ENCODE measurements at places on chromosomes 13 and 19.
A peak's percentile ranks its signal among the peaks of the same experiment; 100 is the strongest.

GRCh38 chr13:44271031-44271455 lies 102.6 kb upstream of the SERP2 start:
- no peak for DNase-seq

GRCh38 chr13:50460358-50460757 lies 383.1 kb downstream of the DLEU7 start:
- no peak for DNase-seq

GRCh38 chr19:40453151-40453735 lies 9.1 kb upstream of the SERTAD3 start:
- DNase-seq = no peak

- DNase-seq = no peak
Observed at GRCh38 chr19:2351591-2351990, 8.5 kb upstream of the TMPRSS9 start.

GRCh38 chr13:82088781-82089180 lies 1747.9 kb upstream of the SPRY2 start:
- DNase-seq = no peak

DNA sequence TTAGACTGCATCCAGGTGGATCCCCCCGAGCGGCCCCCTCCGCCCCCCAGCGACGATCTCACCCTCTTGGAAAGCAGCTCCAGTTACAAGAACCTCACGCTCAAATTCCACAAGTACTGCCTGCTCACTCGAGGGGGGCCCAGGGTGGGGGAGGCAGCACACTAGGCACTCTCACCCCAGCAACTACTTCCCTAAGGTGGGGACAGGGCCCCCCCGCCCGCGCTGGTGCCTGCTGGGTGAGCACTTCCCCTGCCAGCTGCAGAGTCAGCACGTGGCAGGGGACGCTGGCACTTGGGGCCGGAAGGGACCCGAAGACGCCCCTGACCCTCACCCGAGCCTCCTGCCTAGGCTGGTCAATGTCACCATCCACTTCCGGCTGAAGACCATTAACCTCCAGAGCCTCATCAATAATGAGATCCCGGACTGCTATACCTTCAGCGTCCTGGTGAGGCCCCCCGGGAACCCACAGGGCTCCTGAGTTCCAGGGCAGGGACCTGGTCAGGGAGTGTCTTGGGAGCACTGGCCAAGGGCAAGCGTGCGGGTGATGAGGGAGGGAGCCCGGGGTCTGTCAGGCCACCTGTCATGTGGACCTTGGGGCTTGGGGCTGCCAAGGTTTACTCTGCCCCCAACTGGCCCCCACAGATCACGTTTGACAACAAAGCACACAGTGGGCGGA lies 5.2 kb downstream of the MCOLN1 start:
- DNase-seq = no peak

GRCh38 chr19:57212109-57212508 lies 18.7 kb upstream of the AURKC start:
- DNase-seq = no peak

DNA sequence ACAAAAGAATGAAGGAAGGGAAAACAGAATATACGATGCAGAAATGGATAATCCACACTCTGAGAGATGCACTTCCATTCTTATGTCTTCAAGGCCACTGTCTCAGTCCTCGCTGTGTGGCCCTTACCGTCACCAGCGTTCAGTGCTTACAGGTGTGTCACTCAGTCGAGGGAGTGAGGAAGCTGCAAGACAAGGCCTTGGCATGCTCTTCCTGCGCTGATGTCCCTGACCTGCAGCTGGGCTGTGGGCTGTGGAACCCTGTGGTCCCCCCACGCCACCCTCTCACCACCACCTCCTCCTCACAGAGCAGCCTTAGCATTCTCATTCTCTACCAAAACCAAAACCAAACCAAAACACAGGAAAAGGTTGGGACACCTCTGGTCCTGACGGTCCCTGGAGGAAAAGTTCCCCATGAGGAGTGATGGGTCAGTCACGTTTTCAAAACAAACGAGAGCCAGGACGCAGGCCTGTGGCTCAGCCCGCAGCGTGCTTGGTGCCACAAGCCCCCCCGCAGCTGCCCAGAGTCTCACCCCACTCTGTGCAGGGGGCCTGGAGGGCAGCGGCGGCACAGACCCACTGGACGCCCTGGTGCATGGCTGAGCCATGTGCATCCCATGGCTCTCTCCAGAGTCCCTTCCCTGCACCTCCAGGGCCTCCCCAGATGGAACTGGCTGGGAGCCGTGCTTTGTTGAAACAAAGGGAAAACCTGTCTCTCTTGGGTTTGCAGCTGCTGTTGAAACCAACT lies 48.2 kb upstream of the GPR183 start:
- no peak for DNase-seq

DNA sequence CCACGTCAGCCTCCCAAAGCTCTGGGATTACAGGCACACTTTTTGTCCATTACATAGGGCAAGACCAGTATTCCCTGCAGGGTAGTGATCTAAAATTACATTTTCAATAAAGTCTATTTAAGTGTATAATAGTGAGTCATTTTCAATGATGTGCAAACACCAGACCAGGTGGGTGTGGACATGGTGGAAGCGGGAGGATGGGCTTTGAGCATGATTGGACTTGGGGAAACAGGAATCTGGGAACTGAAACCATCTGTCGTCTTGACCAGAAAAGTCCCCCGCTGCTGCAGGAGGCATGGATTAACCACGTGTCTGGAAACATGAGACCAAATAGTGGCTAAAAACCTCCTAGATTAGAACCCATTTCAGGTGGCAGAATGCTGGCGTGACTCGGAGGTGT lies 4.9 kb downstream of the FXYD3 start:
- no peak for DNase-seq

- no peak for DNase-seq
Observed at GRCh38 chr13:35714121-35714520, 237.6 kb upstream of the MAB21L1 start.

GRCh38 chr13:87128036-87128435 lies 543.1 kb upstream of the SLITRK5 start:
- DNase-seq = no peak

DNA sequence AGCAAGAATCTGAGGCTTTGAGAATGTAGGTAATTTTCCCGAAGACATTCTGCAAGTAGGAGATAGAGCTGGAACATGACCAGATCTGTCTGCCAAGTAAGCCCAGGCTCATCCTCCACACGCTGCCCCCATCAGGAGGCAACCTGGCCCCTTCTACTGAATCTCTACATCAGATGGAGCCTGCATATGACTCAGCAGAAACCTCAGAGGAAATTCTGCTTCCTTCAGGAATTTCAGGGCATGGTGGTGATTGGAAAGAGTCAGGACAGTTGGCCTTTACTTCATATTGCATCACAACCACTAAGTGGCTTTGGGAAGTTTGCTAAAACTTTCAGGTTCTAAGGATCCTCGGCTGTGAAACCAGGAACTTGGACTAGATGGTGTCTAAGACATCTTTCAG lies 85.2 kb downstream of the LRRC63 start:
- DNase-seq = no peak

- peak; percentile 72 for DNase-seq
Observed at GRCh38 chr19:45526143-45526542, 18.9 kb downstream of the VASP start.

GRCh38 chr13:50889317-50889716 lies 20.3 kb upstream of the RNASEH2B start:
- no peak for DNase-seq

- DNase-seq = peak; percentile 73
Observed at GRCh38 chr19:10290876-10291553, 1.3 kb downstream of the ICAM5 start.

DNA sequence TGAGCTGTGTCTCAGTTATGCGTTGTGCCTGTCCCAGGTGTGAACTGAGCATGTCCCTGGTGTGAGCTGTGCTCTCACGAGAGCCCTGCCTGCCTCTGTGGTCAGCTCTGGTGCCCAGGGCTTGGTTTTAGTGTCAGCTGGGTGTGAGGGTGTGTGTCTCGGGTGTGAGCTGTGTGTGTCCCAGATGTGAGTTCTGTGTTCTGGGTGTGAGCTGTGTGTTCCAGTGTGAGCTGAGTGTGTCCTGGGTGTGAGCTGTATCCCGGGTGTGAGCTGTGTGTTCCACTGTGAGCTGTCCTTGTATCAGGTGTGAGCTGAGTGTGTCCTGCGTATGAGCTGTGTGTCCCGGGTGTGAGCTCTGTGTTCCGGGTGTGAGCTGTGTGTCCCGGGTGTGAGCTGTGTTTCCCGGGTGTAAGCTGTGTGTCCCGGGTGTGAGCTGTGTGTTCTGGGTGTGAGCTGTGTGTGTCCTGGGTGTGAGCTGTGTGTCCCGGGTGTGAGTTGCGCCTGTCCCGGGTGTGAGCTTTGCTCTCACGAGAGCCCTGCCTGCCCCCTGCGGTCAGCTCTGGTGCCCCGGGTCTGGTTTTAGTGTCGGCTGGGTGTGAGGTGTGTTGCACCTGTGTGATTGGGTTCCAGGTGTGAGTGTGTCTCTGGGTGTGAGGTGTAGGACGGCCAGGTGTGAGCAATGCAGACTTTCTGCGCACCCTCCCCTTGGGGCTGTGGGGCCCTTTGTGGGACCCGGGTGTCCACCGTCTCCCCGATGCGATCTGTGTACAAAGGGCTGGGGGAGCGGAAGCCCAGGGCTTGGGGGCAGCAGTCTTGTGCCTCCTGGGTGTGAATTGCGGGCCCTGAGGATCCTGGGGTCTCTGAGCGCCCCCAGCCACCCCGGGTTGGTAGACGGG lies 7.1 kb upstream of the PEAK3 start:
- no peak for DNase-seq

- DNase-seq = no peak
Observed at GRCh38 chr13:111590796-111591195, 270.4 kb downstream of the TEX29 start.

DNA sequence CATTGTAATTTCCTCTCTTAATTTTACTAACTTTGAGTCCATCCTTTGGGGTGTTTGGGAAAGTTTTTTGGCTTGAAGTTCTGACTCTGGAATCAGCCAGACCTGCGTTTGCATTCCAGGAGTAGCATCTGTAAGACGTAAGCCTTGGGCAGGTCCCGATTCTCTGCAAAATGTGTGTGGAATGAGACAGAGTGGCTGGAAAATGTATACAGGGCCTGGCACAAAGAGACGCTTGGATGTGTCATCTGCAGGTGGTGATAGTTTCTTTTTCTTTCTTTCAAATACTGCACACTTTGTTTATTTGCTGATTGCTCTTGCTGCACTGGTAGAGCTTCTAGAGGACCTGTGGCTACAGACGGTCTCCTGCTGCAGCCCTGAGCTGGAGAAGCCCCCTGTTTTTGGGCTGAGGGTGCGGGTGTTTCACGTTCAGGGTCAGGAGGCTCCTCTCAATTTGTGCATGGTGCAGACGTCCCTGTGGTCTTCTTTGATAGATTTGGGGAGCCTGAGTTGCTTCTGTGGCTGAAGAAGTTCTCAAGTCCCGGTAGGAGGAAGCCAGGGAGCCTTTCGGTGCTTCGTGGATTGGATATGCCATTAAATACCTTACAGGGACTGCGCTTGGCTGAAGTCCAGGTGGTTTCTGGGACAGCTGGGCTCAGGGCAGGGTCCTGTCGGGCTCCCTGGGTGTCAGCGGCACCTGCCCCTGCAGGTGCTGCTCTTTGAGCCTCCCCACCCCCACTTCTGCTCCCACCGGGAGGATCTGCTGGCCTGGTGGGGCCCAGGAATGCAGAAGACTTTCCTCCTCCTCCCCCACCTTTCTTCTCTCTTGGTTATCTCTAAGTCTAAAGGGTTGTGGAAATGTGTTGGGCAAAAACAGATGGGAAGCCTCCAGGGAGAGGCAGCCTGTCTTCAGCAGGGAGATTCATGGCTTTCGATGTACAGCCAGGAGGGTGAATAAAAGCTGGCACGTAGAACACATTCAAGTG lies 44.0 kb upstream of the GAS6 start:
- no peak for DNase-seq

- no peak for DNase-seq
Observed at GRCh38 chr13:44160591-44161191, 212.9 kb upstream of the SERP2 start.

DNA sequence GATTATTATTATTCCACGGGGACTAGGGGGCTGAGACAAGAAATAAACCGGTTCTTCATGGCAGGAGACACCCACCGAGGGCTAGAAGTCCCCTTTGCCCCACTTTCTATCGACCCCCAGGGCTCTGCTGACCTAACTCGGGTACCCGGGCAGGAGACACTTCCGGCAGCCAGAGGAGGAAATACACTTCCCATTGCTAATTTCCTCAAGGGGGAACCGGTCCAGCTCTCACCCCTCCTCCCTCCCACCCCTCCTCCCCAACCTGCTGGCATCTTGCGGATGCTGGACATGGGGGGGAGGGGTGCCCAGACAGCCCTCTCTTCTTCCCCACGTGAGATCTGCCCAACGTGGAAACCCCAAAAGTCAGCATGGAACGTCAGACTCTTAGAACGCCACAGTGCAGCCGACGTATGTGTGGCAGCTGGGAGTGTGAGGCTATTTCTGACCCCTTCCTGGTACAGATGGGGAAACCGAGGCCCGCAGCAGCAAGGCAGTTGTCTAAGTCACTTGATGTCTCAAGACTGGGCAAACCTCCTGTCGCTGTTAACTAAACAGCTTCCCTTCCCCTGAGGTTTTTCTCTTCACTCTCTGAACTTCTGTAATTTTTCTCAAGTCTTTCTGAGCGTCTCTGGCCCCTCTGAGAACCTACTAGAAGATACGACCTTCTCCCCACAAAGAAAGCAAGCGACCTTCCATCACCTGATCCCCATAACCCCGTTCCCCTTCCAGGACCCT lies 3.6 kb downstream of the GPR4 start:
- DNase-seq = peak; percentile 61

GRCh38 chr13:29547153-29547552 lies 48.3 kb downstream of the SLC7A1 start:
- DNase-seq = peak; percentile 48

GRCh38 chr13:112978561-112979405 lies 9.8 kb downstream of the MCF2L start:
- peak; percentile 64 for DNase-seq

DNA sequence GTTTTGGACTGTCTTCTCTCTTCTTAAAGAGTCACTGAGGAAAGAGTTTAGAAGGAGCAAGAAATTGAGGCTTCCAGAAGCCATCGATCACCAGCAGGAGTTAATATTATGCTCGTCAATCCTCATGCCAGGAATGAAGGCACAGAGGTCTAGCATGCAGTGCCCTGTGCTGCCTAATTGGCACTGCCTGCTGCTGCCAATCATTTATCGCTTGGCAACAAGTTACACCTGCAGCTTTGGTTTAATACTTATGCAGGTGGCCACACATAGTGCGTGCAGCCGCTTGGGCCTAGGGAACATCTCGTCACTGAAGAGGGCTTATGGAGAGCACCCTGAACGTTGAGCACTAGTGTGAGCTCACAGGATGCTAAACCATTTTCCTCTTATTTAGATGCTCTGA lies 2.7 kb upstream of the SOX1 start:
- DNase-seq = no peak

- no peak for DNase-seq
Observed at GRCh38 chr13:44762911-44763310, 186.8 kb upstream of the TSC22D1 start.

DNA sequence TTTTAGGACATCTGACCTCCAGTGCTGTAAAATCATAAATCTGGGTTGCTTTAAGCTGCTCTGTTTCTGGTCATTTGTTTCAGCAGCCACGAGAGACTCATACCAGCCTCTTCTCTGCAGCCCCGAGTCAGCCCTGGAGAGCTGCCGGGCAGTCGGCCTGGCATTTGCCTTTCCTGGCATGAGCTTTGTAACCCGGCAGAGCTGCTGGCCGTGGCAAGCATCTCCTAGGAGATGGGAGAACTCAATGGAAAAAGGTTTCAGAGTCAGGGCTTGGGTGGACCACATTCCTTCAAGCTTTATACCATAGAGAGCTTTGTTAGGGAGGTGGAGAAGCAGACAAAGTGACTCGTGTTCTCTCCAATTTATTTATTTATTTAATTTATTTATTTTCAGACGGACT lies 21.6 kb upstream of the CCL25 start:
- DNase-seq = no peak

GRCh38 chr19:49020342-49020741 lies 3.5 kb upstream of the LHB start:
- no peak for DNase-seq
